NCI-H1694 treated with DMSO at 0.1 percent for 48 hours (cell line): ENCODE measurements at places on chromosomes 6 and 20.
A peak's percentile ranks its signal among the peaks of the same experiment; 100 is the strongest.

DNA sequence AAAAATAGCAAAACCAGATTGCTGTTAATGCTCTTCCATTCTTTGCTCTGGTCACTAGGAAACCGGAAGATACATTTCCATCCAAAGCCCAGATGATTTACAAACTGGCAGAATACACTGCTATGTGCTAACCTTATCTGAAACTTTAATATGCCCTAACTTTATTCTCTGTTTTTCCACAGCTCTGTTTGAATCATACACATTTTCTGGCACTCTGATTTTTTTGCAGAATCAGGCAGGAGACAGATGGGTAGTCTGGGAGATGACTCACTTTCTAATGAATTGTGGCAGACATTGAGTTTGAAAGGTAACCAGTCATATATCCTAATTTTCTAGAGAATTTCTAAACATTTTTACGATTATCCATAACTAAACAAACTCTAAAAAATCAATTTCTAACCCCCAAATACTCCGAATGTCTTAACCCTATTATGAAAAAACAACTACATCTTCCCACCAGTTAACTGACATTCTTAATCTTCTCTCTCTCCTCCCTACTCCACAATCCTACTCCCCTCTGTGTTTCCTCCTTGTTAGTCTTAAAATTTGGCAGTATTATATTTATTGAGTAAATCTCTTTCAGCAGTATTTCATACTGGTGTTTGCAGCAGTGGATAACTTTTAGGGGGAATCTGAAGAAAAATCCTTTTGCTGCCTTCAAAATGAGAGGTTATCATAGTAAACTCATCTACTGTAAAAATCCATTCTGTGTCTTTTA is 63.5 kb downstream of the MAN1A1 start:
- no peak for DNase-seq

DNA sequence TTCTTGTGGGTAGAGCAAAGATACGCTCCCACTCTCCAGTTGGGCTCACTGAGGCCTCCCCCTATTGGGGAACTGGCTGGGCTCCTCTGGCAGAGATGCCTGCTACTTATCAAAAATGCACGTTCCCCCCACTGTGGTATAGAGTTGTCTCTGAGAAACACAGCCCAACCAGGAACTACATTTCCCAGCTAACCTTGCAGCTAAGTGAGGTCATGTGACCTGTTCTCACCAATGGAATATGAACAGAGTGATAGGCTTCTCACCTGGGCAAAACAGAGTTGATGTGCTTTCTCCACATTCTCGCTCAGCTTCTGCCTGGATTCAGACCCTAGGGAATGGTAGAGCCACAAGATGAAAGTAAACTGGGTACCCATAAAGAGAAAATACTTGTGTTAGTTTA is 49.1 kb upstream of the PTPRT start:
- DNase-seq = no peak

GRCh38 chr6:13924146-13924948 is 405 bp upstream of the RNF182 start:
- peak; percentile 42 for DNase-seq

GRCh38 chr6:129331450-129332138 is 378.4 kb downstream of the ARHGAP18 start:
- no peak for DNase-seq

DNA sequence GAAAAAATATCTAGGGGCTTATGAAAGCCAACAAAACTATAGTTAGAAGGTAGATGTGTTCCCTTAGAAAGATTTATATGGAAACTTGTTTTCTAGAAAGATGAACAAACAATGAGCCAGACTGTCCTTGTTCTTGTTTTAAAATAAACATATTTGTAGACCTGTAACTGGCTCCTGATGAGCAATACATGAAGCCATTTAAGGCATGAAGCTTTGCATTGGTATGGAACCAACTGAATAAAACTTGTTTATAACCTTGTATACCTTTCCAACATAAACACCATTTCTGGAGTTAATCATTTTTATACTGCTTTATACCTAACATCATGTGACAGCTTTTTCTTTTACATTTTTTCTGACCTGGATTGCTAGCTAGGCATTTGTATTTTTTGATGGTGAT is 247.8 kb downstream of the PRL start:
- no peak for DNase-seq

DNA sequence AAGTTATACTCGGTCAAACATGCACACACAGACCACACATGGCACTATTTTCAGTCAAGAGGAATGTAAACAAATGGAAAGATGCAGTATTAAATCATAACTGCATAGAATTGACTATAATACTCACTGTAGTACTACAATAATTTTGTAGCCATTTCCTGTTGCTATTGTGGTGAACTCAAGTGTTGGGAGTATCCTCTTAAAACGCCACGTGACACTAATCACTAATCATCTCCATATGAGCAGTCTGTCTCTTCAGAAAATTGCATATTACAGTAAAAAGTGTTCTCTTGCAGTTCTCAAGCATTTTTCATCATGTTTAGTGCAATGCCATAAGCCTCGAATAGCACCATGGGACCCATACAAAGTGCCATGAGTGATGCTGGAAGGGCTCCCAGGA is 258.7 kb upstream of the ID4 start:
- no peak for DNase-seq

- no peak for DNase-seq
Observed at GRCh38 chr20:10508468-10509251, 73.6 kb downstream of the SLX4IP start.

GRCh38 chr6:110558575-110558974 is 82.2 kb upstream of the SLC22A16 start:
- DNase-seq = no peak

- DNase-seq = no peak
Observed at GRCh38 chr6:7938562-7939183, 28.1 kb upstream of the TXNDC5 start.

DNA sequence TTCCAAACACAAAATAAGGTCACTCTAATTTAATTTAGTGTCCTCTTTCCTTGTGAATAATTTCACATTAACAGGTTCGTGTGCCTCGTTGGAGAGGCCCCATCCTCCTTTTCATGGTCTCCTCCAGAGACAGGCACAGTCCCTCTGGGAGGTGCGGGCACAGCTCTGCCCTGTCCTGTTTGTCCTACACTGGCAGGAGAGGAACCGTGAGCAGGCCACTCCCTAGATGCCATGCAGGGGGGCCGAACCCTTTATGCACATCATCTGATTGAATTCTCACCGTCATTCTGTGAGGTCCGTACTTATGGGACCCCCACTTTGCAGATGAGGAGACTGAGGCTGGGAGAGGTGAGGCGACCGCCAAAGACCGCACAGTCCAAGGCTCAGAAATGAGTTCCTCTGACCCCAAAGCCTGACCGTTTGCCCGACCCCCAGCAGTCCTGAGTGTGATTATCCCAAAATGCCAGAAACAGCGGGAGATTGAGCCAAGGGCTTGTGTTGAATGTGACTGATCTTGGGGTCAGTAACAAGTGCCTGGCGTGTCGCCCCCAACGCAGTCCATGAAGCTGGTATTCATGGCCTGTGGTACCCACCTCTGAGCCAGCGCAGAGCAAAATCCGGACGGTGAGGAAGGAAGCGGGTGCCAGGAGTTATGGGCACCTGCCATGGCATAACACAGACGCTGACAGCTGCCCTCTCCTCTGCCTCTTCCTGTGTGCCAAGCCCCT is 43.5 kb downstream of the PMEPA1 start:
- no peak for DNase-seq

- DNase-seq = no peak
Observed at GRCh38 chr6:34958734-34959133, 69.7 kb downstream of the ANKS1A start.

- no peak for DNase-seq
Observed at GRCh38 chr20:56299362-56299761, 50.8 kb downstream of the MC3R start.

GRCh38 chr6:116512734-116513133 is 1.3 kb downstream of the CALHM5 start:
- no peak for DNase-seq

DNA sequence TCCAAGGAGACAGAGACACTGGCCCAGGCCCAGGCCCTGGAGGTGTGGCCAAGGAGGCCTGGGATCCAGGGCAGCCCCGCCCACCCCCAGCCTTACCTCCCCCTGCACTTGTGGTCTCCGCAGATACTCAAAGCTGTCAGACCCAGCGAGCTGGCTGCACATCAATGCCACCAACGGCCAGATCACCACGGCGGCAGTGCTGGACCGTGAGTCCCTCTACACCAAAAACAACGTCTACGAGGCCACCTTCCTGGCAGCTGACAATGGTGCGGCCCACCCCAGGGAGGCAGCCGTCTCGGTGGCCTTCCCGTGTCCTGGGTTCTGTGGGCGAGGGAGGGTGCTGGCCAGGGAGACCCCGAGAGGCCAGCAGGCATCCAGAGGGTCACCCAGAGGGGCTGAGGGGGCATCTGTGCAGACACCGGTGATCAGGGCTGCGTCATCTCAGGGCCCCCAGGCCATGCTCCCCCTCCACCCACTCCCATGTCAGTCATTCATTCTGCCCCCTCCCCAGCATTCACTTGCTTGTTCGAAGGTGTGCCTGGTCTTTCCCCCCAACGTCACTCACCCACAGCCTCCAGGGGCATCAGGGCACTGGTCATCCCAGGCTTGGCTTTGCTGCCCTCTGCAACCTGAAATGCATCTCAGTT is 141.3 kb downstream of the TAF4 start:
- DNase-seq = no peak

GRCh38 chr20:39338469-39339376 is 376.6 kb downstream of the DHX35 start:
- DNase-seq = no peak

DNA sequence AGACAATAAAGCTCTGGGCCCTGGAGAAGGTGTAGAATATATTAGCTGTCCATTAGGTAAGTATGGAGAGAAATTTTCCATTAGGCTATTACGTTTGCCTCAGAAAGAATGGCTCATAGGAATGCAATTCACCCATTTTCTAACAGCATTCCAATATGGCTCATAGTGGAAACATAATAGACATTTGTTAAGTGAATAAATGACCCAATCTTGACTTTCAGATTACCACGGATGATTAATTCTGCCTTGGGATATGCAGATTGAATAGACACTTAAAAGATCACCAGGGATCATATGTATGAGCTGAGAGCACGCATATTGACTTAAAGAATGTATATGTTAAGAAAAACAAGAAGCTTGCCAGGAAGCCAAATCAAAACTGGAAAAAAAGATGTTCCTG is 209.1 kb upstream of the CDYL start:
- no peak for DNase-seq

- DNase-seq = no peak
Observed at GRCh38 chr6:16751251-16751946, 9.9 kb downstream of the ATXN1 start.

GRCh38 chr6:1832358-1832757 is 222.6 kb downstream of the FOXC1 start:
- DNase-seq = no peak

- DNase-seq = no peak
Observed at GRCh38 chr6:152893187-152893586, 89.7 kb downstream of the FBXO5 start.

GRCh38 chr6:161068321-161068741 is 76.8 kb downstream of the MAP3K4 start:
- DNase-seq = no peak

DNA sequence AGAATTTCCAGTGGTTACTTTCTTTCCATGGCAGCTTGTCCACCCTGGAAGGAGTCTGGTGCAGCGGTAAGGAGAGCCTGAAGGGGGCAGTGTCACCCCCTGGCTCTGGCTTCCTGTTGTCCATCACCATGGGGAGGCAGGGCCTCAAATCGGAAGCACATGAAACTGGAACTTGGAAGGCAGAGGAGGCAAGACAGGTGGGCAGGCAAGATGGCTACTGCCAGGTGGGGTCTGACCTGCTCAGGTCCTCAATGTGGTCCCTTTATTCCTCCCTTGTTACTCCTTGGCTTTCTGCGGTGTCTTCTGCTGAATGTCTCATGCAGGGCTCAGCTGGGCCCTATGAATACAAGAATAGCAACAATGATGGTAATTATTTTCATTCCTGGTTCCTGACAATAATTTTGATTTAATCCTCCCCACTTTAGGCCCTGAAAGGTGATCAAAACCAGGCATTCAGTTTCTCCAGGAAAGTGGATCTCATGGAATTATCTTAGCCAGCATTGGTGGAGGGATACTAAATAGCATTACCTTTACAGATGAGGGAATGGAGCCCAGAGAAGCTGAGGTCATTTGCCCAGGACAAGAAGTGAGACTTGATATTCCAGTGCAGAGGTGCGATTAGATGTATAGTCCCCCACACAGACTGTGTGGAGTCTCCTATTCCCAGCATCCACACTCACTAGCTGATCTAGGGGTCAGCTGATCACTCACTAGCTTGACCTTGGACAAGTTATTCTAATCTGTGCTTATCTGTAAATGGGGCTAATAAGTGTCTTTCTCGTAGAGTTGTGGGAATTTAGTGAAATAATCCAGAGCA is 17.6 kb upstream of the SNAI1 start:
- peak; percentile 26 for DNase-seq

DNA sequence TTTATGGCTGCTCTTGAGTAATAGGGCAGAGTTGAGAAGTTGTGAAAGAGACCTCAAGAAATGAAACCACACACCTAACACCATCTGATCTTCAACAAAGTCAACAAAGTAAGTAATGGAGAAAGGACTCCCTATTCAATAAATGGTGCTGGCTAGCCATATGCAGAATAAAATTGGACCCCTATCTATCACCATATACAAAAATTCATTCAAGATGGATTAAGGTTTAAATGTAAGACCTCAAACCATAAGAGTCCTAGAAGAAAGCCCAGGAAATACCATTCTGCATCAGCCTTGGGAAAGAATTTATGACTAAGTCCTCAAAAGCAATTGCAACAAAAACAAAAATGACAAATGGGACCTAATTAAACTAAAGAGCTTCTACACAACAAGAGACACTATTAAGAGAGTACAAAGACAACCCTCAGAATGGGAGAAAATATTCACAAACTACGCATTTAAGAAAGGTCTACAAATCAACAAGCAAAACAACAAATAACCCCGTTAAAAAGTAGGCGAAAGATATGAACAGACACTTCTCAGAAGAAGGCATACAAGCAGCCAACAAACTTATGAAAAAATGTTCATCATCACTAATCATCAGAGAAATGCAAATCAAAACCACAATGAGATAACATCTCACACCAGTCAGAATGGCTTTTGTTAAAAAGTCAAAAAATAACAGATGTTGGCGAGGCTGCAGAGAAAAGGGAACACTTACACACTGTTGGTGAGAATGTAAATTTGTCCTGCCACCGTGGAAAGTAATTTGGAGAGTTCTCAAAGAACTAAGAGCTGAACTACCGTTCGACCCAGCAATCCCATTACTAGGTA is 4.0 kb downstream of the MAP3K5 start:
- DNase-seq = no peak

- no peak for DNase-seq
Observed at GRCh38 chr6:3623451-3624249, 127.9 kb downstream of the PXDC1 start.

DNA sequence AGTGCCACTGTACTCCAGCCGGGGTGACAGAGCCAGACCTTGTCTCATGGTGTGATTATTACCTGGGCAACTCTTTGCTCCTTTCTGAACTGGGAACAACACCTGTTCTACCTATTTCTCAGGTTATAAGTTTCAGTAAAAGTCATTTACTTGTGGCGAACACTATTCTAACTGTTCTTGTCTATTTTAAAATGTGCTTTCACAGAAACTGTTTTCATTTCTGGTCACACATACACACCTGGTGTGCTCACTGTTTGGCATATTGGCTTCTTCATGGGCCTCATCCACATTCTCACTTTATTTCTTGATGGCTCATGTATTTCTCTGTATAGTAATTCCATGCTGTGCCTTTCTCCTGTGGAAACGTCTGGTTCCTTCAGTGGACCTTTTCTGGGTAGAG is 30.5 kb upstream of the XRN2 start:
- DNase-seq = no peak
